Stimulated activated CD4-positive, alpha-beta T cell treated with anti-CD3 and anti-CD28 coated beads, Interleukin-12 subunit alpha, Interleukin-12 subunit beta, amount 100 ng/mL, for 4 hours (primary cell): ENCODE measurements at places on chromosomes 5 and 9.

DNA sequence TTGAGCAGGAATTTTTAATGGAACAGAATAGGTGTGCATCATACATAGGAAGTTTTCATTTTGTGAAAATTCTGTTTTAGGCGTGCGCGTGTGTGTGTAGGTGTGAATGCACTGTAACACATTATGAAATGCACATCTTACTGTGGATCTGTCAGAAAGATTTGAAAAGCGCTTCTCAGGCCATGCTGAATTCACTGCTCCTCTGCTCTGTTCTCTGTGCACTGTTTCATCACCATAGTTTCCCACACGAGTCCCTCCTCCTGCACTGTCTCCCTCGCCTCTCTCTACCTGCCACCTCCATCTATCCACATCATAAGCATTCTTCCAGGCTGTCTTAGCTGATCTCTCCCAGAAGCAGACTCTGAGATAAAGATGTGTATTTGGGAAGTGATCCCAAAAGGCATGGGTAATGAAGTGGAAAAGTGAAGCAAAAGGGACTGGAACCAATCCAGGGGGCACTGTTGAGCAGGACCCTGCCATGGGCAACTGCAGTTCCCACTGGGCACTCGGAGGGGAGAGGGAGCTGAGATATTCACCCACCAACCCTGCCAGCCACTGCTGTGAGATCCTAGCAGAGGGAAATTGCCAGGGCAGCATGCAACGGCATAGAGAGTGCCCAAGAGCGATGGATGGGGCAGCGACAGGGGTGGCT is 65.9 kb downstream of the GABBR2 start:
- no peak for DNase-seq

DNA sequence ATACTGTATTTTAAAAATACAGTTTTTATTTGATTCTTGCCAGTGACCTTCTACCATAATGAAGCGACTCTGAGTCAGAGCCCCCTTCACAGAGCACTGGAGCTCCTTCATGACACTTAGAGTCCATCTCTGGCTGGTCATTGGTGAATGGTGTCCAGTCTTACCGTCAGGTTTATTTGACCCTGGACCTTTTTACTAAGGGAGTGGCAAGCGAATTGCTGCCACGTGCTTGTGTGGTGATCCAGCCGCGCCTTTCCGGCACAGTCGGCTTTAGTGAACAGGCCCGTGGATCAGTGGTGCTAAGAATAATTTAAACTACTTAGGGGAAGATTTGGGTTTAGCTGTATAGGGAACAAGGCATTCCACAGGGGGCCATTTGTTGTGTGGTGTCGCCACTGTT is 48.5 kb downstream of the PRRC2B start:
- no peak for DNase-seq

GRCh38 chr9:94915476-94916450 is 189.3 kb downstream of the AOPEP start:
- DNase-seq: no peak

- no peak for DNase-seq
Measured at GRCh38 chr9:27276193-27277030, 20.5 kb downstream of the EQTN start.

DNA sequence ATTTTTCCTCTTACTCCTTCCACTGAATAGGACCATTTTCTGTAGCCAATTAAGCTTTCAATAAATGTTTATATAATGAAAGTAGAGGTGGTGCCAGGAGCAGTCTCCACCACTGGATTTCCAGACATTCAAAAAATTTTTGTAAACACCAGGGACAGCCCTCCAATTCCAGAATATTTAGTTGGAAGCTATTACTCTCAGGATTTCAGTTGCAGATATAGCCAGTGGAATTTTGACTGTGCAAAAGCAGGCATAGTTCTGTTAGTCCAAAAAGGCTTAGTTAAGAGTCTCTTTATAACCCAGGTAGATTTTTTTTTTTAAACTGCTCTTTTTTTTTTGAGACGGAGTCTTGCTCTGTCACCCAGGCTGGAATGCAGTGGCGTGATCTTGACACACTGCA is 138.1 kb upstream of the DMRT1 start:
- no peak for DNase-seq

DNA sequence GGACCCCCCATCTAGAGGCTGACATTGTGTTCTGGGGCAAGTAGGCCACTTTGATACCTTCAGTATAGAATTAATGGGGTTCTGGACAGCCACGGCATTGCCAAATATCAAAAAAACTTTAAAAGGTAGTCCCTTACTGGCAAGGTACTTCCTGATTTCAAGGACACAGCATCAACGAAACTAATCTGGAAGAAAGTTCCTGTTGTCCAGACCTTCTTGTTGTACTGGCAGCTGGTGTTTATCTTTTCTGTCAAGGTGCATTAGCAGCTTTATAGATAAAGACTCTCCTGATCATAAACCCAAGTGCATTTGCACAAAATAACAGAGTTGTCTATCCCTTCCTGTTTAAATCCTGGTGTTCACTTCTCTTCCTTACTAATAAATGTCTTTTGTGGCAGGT is 23.7 kb upstream of the GOLGA1 start:
- DNase-seq: no peak

GRCh38 chr9:112288029-112288428 is 45.4 kb downstream of the PTBP3 start:
- no peak for DNase-seq

- no peak for DNase-seq
Measured at GRCh38 chr5:59660737-59661136, 232.8 kb downstream of the PDE4D start.

GRCh38 chr9:88660611-88661010 is 125.6 kb downstream of the NXNL2 start:
- DNase-seq: no peak

- DNase-seq: no peak
Measured at GRCh38 chr5:125293223-125293622, 546.8 kb upstream of the ZNF608 start.

DNA sequence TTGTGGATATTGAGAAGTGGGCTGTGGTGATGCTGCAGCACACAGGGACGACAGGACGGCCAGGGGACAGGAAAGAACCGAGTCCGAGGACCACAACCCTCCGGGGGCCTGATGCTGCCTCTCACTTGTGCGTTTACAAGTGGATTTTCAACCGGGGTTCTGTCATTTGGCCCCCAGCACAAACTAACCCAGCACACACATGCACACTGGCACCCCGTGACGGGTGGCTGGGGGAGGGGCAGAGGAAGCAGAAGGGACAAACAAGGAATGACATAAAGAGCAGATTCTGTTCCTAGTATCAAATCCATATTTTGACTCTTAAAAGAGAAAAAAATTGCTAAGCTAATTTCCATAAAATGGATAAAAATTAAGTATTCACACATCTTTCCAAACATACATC is 18.3 kb upstream of the ZFYVE16 start:
- DNase-seq: no peak

DNA sequence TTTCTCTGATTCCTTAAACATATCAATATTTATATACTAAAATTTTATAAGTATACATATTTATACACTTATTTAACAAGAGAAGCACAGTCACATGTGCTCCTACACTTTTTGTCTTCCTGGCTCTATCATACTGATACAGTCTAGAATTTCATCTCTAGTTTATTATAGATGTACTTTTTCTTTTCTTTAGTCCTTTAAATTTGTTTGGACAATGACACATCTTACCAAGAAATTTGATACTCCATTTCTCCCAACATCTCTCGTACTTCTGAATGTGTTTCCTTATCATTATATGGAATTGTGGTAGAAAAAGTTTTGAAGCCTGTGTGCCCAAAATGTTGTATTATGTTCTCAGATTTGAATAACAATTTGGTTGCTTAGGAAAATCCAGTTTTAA is 104.6 kb downstream of the DMRT2 start:
- DNase-seq: no peak
